CD8-positive, alpha-beta memory T cell (primary cell): ENCODE measurements at places on chromosomes 3 and 15.

- no peak for DNase-seq
Measured at GRCh38 chr15:63371297-63371918, 10.2 kb downstream of the CA12 start.

DNA sequence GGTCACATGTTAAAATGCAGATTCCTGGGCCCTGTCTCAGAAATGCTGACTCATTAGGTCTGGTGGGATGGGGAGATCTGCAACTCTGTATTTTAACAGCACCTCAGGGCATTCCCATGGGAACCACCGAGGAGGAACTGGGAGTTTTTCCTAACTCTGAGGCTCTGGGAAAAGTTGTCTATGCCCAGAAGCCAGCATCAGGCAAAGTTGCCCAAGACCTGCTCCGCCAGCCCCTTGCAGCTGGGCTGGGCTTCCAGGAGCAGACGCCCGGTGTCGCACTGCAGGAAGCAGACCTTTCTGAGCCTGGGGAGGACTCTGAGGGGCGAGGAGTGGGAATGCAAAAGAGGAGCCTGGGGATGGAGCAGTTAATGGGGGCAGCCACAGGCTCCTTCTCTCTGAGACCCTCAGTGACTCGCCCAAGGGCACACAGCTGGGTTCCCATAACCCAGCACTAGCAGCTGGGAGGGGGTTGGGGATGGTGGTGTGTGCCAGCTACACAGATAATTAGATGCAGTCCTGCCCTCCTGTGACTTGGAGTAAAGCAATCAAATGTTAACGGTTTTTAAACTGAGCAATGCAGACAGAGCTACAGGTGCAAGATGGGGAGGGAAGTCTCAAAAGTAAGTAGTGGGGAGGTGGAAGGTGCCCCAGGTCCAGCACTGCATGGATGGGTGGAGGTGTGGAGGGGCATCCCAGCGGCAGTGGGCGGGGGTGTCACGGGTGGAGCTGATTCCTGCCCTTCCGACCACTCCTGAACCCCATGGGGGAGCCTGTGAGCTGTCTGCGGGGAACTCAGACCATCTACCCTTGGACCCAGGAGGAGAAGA, 100.4 kb downstream of the LSM3 start:
- DNase-seq = no peak

DNA sequence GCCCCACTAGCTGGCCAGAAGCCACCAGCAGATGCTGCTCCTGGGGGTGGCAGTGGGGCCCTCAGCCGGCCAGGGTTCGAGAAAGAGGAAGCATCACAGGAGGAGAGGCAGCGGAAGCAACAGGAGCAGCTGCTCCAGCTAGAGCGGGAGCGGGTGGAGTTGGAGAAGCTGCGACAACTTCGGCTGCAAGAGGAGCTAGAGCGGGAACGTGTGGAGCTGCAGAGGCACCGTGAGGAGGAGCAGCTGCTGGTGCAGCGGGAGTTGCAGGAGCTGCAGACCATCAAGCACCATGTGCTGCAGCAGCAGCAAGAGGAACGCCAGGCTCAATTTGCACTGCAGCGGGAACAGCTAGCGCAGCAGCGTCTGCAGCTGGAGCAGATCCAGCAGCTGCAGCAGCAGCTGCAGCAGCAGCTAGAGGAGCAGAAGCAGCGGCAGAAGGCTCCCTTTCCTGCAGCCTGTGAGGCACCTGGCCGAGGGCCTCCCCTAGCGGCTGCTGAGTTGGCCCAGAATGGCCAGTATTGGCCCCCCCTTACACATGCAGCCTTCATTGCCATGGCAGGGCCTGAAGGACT, 17.5 kb upstream of the APEH start:
- DNase-seq = no peak

DNA sequence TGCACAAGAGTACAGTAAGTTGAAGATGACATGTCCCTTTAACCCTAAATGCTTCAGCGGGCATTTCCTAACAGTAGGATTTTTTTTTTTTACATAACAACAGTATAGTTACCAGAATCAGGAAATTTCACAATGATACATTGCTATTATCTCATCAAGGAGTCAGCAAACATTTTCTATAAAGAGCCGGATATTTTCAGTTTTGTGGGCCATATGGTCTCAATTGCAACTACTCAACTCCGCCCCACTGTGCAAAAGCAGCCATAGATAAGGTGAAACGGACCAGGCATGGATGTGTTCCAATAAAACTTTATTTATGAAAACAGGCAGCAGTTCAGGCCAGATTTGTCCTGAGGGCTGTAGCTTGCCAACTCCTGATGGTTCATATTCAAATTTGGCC, 130.6 kb downstream of the SMAD6 start:
- no peak for DNase-seq

- DNase-seq = no peak
Measured at GRCh38 chr3:71520161-71521020, 63.1 kb downstream of the FOXP1 start.

DNA sequence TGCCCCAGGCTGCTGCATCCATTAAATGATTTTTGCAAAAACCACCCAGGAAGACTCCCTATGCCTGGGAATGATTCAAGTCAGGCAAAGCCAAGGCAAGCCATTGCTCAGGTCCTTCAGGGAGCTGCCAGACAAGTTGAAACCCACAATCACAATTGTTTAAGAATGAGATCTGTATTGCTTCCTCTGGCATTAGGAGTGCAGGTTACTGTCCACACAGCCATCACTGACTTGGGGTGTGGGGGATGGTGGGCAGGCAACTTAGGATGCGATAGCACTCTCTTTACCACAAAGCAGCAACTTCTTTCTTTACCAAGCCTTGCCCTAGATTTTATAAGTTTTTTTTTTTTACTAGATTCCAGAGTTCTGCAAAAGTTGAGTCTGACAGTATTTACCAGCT, 15.0 kb upstream of the IL20RB start:
- DNase-seq = no peak

GRCh38 chr3:18546632-18547031, 121.5 kb upstream of the SATB1 start:
- no peak for DNase-seq

DNA sequence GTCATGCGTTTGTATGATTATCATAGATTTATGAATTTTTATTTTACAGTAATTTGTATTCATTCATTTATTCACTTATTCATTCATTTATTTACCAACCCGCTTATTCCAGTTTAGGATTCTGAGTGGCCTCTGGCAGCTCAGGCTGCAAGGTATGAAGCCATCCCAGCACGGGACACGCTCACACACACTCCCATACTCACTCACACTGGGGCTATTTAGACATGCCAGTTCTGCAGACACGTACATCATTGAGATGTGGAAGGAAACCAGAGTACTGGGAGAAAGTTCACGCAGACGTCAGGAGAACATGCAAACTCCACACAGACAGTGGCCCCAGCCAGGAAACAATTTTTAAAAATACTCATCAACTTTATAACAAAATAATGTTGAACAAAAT, 5.1 kb downstream of the CDIN1 start:
- no peak for DNase-seq

- DNase-seq = no peak
Measured at GRCh38 chr3:116873142-116873541, 163.6 kb downstream of the TUSC7 start.

DNA sequence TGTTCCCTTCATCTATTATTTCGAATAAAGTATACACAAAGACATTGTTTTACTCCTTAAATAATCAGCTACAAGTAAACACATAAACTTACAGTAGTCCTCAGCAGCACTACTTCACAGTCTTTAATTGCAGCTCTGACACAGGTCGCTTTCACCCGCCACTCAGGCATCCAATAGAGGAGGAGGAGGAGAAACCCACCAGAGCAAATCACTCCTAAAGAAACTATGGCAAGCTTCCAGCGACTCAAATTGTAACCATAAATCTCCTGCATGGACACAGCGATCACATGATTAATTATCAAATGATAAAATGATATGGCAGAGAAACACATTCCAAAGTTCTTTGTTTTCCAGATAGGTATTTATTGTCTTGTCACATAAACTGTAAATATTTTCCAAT, 26.2 kb downstream of the ATP13A3 start:
- no peak for DNase-seq

DNA sequence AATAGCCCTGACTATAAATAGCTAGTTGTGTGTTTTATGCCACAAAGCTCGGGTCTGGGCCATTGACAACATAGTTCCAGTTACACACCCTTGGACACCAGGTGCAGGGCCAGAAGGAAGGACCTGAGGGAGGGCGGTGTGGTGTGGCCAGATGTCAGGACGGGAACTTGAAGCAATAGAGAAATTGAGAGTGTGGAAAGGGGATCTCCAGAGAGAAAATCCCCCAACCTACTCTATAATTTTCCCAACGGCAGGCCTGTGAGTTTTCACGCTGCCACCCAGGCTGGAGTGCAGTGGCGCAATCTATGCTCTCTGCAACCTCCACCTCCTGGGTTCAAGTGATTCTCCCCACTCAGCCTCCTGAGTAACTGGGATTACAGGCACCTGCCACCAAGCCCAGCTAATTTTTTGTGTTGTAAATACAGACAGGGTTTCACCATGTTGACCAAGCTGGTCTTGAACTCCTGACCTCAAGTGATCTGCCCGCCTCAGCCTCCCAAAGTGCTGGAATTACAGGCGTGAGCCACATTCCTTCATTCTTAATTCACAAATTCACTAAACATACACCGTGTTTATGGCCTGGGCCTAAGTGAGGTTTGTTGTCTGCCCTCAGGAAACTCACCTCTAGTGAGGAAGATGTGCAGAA, 70.8 kb upstream of the KLF13 start:
- no peak for DNase-seq

GRCh38 chr3:158702815-158703481, 29.3 kb downstream of the RARRES1 start:
- no peak for DNase-seq

DNA sequence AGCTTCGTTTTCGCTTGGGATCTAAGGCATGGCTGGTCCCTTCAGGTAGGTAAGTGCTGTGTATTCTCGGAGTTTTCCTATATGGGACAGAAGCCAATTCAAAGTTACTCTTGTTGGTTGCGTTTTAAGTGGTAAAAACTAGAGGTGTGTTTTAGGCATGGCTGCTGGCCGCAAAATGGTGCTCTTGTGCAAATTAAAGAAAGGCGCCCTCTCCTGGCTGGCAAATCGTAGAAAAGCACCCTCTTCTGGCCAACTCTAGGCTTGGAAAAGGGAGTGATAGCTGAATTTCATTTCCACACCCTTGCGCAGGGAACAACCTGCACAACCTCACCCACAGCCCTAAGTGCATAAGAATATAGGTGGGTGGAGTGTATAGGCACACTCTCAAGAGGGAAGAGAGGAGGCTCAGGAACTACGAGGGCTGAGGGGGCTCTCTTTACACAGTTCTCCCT, 23.5 kb downstream of the DRD3 start:
- DNase-seq = no peak

DNA sequence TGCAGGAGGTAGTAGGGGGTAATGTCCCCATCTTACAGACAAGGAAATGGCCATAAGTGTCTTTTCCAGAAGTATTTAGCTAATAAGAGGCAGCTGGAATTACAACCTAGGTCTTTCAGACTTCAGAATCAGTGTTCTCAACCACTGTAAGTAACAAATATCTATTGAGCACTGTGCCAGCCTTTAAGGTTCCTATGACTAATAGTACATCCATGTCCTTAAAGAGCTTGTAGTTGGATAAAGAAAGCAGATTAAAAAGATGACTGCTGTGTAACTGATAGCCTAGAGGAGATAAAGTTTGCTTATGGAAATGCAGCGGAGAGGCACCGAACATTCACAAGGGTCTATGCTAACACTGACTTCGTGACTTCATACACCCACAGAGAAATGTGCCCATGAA, 136.0 kb downstream of the KCNMB2 start:
- DNase-seq = no peak

DNA sequence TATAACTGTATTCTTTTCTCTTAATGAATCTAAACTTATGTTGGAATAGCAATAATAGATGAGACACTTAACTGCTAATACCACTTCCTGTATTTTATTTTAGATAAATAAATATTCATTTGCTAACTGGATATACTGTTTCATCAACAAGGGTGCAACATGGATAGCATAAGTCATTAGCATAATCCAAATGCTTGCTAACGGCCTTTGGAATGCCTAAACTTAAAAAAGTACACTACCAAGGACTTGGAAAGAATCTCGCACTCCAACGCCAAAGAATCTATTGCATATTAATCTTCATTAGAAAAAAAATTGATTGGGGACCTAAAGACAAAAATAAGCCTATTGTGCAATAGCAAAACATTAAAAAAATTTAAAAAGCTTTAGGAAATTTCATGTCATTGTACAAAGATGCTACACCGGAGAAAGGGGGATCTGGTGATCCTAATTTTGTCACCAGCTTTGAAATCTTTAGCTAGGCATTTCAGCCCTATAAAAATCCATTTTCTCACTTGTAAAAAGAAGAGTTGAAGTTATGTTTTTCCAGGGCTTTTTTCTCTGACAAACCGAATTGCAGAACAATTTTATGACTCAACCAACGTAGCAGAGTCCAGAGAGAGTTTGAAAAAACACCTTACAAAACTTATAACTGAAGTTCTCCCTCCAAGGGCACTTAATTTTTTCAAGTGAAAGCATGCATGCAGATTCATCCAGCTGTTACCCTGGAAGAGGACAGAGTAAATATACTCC, 4.1 kb downstream of the VGLL3 start:
- DNase-seq = no peak
